ENCODE measurements at places on chromosomes 3 and 15. TPM values are rescaled to one million over a fixed set of nuclear protein-coding genes. Genes with fewer than 3 reads are reported as not detected.
A peak's percentile ranks its signal among the peaks of the same experiment; 100 is the strongest.

DNA sequence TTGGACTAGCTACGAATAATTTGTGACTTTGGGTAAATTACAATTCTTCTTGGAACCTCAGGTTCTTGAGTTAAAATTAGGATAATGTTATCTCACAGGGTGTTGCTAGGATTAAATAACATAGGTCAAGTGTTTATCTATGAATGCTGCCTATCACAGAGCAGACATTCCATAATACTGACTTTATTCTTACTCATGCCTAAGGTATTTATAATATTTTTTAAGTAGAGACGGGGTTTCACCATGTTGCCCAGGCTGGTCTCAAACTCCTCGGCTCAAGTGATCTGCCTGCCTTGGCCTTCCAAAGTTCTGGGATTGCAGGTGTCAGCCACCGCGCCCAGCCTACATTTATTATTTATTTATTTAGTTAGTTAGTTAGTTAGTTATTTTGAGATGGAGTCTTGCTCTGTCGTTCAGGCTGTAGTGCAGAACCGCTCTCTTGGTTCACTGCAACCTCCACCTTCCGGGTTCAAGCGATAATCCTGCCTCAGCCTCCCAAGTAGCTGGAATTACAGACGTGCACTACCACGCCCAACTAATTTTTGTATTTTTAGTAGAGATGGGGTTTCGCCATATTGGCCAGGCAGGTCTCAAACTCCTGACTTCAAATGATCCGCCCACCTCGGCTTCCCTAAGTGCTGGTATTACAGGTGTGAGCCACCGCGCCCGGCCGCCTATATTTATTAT lies 741 bp upstream of the ZNF106 start:
- DNase-seq = peak; percentile 82

DNA sequence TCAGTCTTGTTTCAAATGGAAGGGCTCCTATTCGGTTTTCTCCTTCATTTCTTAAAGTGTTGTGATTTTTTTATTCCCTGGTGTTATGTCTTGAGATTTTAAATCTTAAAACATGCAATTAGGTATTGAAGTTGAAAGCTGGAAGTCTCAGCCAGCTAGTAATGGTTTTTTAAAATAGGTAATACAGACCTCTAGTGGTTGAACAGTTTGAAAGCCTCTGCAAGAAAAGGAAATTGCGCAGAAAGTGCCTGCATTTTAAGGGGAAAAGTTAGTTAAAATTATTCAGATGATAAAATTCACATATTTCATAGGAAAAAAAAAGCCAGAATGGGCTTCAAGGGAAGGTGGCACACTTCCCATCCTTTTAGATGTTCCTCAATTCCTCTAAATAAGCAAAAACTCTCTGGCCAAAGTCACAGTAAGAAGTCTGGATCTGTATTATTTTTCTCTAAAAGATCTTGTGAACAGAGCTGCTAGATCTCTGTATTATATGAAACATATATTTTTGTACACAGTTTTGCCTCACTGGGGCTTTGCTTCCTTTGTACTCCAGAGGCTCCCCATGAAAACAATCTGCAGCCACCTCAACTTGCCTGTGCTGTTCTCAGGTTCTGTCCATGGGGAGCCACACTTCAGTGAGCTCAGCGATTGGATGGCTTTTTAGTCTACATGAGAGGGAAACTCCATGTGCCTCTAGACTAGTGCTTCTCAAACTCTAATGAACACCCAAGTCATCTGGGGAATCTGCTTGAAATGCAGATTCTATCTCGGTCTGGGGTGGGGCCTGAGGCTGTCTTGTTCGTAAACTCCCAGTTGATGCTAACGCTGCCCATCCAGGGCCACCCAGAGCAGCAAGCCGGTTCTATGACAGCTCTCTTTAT lies 21.5 kb downstream of the AGTR1 start:
- DNase-seq = peak; percentile 32

DNA sequence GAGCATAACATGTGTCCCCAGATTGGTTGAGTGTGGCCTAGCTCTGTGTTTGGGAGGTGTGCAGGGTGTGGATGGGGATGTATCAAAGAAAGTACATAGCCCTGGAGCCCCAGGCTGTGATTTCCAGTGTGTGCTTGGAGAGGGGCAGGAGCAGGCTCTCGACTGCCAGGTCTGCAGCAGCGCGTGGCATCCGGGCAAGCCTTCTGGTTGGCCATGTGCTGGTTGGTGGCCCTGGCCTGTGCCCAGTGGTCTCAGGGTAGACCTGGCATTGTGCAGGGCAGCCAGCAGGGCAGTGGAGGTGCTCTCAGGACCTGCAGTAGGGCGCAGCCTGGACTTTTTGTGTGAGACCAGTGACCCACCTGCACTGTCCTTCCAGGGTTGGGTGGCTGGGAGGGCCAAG lies 231.5 kb downstream of the UBE3A start:
- DNase-seq = no peak

GRCh38 chr3:140629357-140630137 lies 48.3 kb upstream of the TRIM42 start:
- peak; percentile 35 for DNase-seq

GRCh38 chr15:55250392-55250791 lies 39.2 kb downstream of the RAB27A start:
- DNase-seq = peak; percentile 76

DNA sequence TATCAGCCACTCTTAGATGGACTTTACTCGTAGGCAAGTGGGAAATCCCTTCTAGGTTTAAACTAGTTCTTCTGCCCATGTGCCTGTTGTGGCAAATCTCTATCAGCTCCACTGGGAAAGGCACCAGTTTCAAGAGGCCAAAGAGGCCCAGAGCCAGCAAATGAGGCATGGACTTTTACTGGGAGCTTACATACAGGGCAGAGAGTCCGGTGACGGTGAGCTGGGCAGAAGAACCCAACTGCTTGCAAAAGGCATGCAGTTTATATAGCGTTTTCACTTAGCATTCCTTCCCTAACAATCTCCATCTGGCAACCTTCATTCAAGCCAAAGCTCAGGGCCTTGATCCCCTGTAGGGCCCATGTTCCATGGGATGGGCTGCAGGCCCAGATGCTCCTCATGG lies 93.0 kb upstream of the C3orf80 start:
- DNase-seq = no peak

- DNase-seq = peak; percentile 93
These were observed 62.4 kb downstream of the MBNL1 start for GRCh38 chr3:152331018-152331541.

DNA sequence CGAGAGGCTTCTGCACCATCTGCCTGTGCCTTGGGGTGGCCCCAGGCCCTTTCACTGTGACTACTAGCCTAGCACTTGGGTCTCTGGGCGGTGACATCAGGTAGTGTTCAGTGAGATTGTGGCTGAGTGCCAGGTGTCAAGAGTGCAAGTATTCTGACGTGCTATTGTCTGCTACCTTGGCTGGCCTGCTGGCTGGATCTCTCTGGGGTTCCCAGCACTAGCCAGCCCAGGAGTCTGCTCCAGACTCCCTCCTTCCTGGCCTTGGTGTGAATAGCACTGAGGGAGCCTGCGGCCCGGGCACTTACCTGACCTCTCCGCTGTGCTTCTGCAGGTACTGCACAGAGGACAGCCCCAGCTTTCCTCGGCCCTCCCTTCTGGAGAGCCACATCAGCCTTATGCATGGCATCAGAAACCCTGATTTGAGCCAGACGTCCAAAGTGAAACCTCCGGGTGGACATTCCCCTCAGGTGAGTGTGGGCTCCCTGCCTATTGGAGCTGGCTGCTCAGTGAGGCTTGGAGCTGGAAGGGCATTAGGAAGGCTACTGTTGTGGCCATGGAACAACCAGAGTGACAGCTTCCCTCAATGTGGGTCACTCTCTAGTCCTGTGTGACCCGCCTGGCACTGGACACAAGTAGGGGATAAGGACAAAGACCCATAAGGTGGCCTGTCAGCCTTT lies 17.5 kb upstream of the ALPK3 start:
- no peak for DNase-seq

DNA sequence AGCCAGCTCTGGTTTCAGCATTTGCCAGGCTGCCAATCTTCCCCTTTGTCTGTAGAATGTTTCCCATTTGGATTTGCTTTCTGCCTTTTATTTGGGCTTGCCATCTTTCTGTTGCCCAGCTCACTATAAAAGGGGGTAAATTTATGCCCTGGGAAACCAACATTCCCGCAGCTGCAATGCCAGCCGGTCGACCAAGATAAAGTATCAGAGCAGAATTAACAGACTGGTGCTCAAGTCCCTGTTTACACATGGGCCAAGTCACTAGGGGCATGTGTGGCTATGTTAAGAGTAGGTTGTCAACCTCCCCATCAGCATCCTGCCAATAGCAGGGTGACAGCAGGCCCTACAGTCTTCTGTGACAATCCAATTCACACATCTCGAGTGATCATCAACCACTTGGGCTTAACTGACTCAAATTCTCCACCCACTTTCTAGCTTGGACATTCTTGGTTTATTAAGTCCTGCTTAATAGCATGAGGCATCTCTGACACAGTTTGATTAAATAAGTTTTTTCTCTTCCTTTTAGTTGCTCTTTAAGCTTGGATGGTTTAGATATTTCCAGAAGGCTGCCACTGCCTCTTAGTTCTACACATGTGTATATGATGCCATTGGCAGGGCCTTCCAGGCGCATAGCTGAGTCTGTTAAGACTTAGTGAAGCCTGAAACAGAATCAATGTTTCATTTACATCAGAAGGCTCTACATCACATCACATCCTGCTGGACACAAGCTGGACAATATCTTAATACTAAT lies 24.1 kb upstream of the VEPH1 start:
- DNase-seq = peak; percentile 50

GRCh38 chr3:20870106-20870899 lies 684.3 kb upstream of the SGO1 start:
- no peak for DNase-seq

GRCh38 chr3:124797426-124797945 lies 67.2 kb downstream of the UMPS start:
- peak; percentile 12 for DNase-seq

- no peak for DNase-seq
These were observed 130.0 kb upstream of the IL12A start for GRCh38 chr3:159858650-159859049.

GOLGA8B gene
- 6.4 TPM for total RNA-seq

ZMYND10 gene
- 1.1 TPM for total RNA-seq

NMNAT3 gene
- 0.36 TPM for total RNA-seq

Data from IMR-90 (cell line).